ENCODE measurements at places on chromosomes 11 and 22. TPM values are rescaled to one million over a fixed set of nuclear protein-coding genes. Genes with fewer than 3 reads are reported as not detected.

Gene OR51S1
- total RNA-seq = not detected

Gene MOGAT2
- total RNA-seq = not detected

Gene DENND6B
- total RNA-seq = 2.2 TPM

Gene PDGFD
- total RNA-seq = 7.2 TPM

Gene OR56A1
- not detected for total RNA-seq

Gene VPREB1
- not detected for total RNA-seq

Gene RCOR2
- 6.9 TPM for total RNA-seq

Gene OLFML1
- 0.39 TPM for total RNA-seq

Gene GSTT2B
- total RNA-seq = 17.1 TPM

Gene IL18
- 4.1 TPM for total RNA-seq

Gene TECTA
- total RNA-seq = 1.2 TPM

Gene LRRC56
- total RNA-seq = 2.6 TPM

Gene C22orf31
- total RNA-seq = not detected

Gene THYN1
- total RNA-seq = 61.4 TPM

Gene DEPDC7
- total RNA-seq = 4.7 TPM

Gene INPP5J
- total RNA-seq = 0.52 TPM

Gene SYTL2
- total RNA-seq = 11.0 TPM

Gene SMTNL1
- not detected for total RNA-seq

Gene KREMEN1
- total RNA-seq = 9.2 TPM

Gene SMIM35
- total RNA-seq = not detected
